ENCODE measurements at places on chromosomes 12 and 14. TPM values are rescaled to one million over a fixed set of nuclear protein-coding genes. Genes with fewer than 3 reads are reported as not detected.

The GALNT16 gene
- 0.72 TPM for total RNA-seq

The LTBR gene
- 174 TPM for total RNA-seq

The COQ10A gene
- 11.0 TPM for total RNA-seq

The PLEKHG7 gene
- not detected for total RNA-seq

The SMCO2 gene
- total RNA-seq: not detected

The RASSF9 gene
- 2.4 TPM for total RNA-seq

The CD163L1 gene
- total RNA-seq: 1.6 TPM

The ULK1 gene
- 117 TPM for total RNA-seq

The GPRC5D gene
- total RNA-seq: 51.1 TPM

The PLEKHD1 gene
- total RNA-seq: 0.13 TPM

The KERA gene
- not detected for total RNA-seq

The RNASE3 gene
- total RNA-seq: not detected

The SALL2 gene
- total RNA-seq: 4.7 TPM

Measured in lower leg skin (tissue), 4 donors.